ENCODE measurements at places on chromosomes 11 and 22. TPM values are rescaled to one million over a fixed set of nuclear protein-coding genes. Genes with fewer than 3 reads are reported as not detected.

DNA sequence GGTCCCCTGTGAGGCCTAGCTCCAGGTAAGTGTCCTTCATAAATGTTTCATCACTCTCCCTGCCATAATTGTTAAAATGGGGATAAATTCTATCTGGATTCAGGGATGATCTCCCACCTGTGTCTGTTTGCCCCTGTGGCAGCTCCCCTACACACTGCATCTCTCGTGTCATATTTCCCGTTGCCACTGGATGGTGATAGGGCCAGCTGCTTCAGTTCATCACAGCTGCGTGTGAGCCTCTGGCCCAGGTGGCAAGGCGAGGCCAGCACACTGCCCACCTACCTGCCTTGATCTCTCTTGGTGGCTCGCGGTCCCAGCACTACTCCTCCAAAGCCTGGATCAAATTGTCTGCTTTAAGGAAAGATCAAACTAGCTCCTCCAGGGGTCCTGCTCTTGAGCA is 187.4 kb downstream of the GRIK4 start:
- no peak for DNase-seq

The DAGLA gene
- total RNA-seq: 0.20 TPM

The PACSIN3 gene
- 14.5 TPM for total RNA-seq

- DNase-seq: no peak
These were observed 12.5 kb upstream of the MRPL16 start for GRCh38 chr11:59822989-59823566.

GRCh38 chr11:114136686-114137640 is 77.5 kb downstream of the ZBTB16 start:
- DNase-seq: no peak

- DNase-seq: no peak
These were observed 64.7 kb upstream of the ARHGAP42 start for GRCh38 chr11:100622404-100622803.

DNA sequence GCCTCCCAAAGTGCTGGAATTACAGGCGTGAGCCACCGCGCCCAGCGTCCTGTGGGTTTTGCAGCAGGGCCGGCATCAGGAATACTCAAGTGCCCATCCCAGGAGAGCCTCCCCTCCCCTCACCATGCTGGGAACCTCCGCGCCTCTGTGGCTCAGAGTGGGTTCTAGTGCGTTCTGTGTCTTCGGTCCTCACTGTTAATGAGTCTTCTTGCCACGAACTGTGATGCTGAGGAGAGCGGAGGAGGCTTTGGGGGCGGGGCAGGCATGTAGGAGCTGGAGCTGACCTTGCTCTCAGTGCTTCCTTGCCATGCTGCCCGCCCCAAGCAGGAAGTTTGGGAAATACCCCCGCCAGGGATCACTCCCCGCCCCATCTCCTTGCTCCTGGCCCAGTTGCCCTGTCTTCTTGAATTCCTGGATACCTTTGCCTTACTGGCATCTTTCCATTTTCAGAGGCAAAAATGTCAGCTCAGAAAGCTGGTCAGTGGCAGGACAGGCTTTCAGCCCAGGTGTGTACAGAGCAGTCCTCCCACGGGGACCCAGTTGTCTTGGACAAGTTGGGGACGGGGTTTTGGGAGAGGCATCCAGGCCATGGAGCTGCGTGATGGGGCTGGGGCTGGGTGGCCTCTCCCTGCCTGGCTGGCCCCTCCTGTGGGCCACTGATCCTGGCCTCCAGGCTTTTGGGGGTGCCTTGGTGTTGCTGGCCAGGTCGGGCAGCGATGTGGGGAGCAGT is 5.1 kb downstream of the GRAMD4 start:
- DNase-seq: no peak

The TLCD5 gene
- total RNA-seq: 1.7 TPM
